ENCODE measurements at places on chromosomes 2 and 18.

DNA sequence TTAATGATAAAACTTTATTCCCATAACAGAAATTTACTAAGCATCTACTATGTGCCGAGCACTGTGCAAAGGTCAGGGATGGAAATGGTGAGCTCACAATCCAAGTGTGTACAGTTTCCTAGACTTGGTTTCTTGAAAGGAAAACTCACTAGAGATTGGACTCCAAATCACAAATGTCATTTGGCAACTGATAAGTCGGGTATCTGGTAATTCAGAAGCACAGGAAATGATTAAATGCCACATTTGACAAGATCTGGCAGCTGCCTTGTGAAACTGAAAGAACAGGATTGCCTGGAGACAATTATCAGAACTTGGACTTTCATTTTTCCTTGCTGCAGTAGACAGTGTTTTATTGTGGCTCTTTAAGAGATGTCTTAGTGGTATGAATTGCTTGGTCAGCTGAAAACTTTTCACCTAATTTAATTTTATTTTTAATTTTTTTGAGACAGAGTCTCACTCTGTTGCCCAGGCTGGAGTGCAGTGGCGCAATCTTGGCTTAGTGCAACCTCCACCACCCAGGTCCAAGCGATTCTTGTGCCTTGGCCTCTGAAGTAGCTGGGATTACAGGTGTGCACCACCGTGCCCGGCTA, 19.2 kb downstream of the ITGA6 start:
- DNase-seq, result peak; percentile 61

DNA sequence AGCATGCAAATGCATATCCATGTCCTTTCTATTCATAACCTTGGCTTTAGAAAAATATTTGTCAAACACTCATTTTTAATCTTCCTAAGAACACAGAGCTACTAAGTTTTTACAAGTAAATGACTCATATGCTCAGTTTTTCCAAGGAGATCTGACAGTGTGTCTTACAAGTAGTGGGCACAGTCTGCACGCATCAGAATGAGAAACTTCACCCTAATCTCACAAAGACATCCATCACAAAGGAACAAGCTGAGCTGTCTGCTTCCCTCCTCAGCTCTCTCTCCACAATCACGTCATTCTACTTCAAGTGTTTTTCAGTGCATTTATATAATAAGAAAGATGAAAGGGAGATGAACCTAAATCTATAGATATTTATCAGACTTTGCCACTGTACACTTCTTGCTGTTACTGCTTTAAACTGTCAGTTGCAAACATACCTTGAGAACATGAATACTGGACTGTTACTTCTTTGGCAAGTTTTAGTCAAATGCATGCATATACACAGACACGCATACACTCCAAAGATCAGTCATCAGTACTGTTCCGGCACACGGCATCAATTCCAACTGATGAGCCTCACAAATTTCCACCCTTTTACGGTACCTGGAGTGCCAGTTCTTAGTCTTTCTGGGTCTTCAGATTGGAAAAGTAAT, 75.7 kb downstream of the RBMS1 start:
- no peak for DNase-seq

GRCh38 chr2:140604096-140604495, 1526.7 kb downstream of the LRP1B start:
- DNase-seq, result peak; percentile 35

GRCh38 chr2:223943561-223944008, 1.6 kb downstream of the WDFY1 start:
- no peak for DNase-seq

DNA sequence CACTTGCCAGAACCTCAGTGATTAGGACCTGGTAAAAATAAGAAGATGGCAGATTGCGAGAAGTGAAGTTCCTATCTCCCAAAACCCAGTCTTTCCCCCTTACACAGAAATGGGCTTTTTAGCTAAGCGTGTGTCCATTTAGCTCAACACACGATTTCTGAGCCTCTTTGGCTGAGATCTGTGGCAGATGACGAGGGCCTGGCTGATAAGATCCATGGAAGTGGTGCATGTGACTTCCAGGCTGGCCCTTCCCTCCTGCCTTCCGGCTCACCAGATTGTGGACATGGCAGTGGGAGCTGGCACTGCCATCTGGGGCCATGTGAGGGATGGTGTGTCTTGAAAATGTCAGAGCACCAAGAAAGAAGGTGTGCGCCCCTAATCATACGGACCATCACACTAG, 41.0 kb upstream of the ZFP36L2 start:
- no peak for DNase-seq

- DNase-seq, result no peak
These were observed 2186.8 kb upstream of the CELF4 start for GRCh38 chr18:39752351-39752750.

- no peak for DNase-seq
These were observed 112.3 kb upstream of the AQP4 start for GRCh38 chr18:26977781-26978180.

- DNase-seq, result peak; percentile 87
These were observed 67.9 kb downstream of the RHOB start for GRCh38 chr2:20514596-20515269.

- no peak for DNase-seq
These were observed 66.3 kb downstream of the EIF5B start for GRCh38 chr2:99403524-99403923.

- peak; percentile 70 for DNase-seq
These were observed 365.3 kb downstream of the NBAS start for GRCh38 chr2:15195813-15196212.

DNA sequence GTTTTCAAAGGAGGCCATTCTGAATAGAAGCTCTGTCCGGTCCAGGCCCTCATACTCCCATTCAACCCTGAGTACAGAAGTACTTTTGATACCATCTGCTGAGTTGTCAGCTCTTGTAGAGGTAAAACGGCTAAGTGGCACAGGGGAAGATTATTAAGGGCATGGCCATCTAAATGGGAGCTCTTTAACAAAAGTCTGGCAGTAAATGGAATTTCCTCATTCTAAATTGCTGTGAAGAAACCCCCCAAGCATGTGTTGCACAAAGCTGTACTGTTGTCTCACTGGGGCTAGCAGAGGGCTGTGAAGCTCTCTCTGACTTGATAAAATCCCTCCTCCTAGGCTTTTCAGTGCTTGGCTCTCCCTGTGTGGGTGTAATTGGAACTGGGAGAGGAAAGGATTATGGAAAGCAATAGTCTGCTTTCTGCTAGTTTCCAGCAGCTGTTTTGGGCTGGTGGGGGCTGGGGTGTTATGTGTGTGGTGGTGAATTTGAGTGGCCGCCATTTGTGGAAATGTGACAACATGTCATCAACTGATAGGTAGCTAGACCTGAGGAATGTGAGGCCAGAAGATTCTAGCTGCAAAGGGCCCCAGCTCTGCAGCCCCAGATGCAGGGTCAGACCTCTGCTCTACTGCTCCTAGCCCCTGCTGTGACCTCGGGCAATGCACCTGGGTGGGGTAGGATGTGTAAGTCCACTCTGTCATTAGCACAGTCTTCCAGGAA, 65.1 kb downstream of the MAP4K4 start:
- DNase-seq, result no peak

- no peak for DNase-seq
These were observed 160.8 kb upstream of the CAVIN2 start for GRCh38 chr2:192007581-192008228.

GRCh38 chr2:16346671-16347070, 319.0 kb downstream of the CYRIA start:
- no peak for DNase-seq

DNA sequence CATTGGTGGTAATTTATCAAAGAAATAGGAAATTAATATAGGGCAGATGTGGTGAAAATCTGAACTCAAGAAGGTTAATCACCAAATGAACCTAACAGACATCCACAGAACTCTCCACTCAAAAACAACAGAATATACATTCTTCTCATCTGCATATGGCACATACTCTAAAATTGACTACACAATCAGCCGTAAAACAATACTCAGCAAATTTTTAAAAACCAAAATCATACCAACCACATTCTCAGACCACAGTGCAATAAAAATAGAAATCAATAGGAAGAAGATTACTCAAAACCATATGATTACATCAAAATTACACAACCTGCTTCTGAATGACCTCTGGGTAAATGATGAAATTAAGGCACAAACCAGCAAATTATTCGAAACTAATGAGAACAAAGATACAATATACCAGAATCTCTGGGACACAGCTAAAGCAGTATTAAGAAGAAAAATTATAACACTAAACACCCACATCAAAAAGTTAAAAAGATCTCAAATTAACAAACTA, 31.0 kb downstream of the RBM43 start:
- no peak for DNase-seq

- no peak for DNase-seq
These were observed 172.4 kb downstream of the FBXO15 start for GRCh38 chr18:73975266-73975665.

GRCh38 chr18:55783921-55784320, 195.9 kb upstream of the TCF4 start:
- DNase-seq, result no peak

- DNase-seq, result no peak
These were observed 54.2 kb downstream of the DLGAP1 start for GRCh38 chr18:4400911-4401310.

DNA sequence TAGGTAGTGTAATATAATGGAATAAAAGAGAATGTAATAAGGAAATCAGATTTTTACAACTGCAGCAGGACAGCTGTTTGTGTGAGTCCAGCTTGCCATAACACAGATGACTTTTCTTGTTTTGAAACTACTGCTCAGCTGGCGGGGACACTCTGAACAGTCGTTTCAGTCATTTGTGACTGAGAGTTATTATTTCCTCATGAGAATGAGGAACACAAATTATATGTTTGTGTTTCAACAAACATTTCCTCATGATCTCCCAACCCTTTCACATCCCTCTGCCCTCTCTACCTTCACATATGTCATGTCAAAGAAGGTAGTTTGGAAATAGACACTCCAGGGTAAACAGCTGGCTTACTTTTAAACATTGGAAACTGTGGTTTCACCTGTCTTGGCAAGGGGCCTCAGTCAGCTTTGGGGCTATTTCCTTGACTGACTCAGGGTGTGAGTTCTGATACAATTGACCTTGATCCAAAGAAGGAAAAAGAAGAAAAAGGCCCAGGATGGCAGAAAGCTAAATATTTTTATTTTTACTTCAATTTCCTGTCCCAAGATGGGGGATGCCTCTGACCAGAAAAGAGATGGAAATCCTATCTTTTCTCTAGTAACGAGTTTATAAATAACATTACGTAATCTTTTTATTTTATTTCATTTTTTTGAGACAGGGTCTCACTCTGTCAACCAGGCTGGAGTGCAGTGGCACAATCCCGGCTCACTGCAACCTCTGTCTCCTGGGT, 593 bp downstream of the SP140L start:
- DNase-seq, result no peak

DNA sequence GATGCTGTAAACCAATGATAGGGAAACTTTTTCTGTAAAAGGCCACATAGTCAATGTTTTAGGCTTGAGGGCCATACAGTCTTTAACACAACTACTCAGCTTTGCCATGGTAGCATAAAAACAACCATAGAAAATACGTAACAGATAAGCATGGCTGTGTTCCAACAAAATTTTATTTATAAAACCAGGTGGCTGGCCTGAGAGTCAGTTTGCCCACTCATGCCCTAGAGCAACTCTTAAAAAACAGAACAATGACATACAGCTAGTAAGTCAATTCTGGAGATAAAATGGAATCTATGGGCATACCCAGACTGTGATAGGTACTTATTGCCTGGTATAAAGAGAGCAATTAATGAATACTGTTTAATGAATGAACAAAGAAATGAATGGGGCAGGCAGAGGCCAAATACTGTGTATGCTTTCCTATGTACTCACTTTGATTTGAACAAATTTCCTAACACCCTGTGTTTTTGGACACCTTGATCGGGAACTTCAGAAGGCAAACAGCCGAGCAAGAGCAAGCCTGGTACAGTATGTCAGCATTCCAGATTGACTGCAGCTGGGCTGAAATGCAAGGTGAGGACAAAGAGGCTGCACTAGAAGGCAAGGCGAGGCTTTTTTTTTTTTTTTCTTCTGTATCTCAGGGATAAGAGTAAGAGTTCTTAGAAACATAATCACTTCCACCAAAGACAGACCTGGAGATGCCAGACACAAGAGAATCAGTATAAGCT, 315.3 kb downstream of the CLIP4 start:
- no peak for DNase-seq

GRCh38 chr2:144083211-144083610, 436.7 kb downstream of the ZEB2 start:
- peak; percentile 87 for DNase-seq

GRCh38 chr2:8115966-8116365, 565.9 kb upstream of the ID2 start:
- DNase-seq, result no peak

DNA sequence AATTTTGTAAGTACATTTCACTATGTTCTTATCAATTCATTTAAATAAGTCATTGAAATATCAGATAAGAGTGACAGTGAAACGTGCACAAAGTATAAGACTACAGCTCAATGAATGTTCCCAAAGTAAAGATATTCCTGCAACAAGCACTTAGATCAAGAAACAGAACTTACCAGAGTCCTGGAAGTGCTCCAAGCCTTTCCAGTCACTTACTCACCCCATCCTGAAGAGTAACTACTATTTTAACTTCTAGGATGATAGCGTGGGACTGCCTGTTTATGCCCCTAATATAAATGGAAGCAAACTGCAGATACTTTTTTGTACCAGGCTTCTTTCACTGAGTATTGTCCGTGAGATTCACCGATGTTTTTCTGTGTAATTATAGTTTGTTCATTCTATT, 768.9 kb downstream of the SLC4A3 start:
- DNase-seq, result peak; percentile 18

GRCh38 chr2:69547984-69548715, 95.4 kb downstream of the AAK1 start:
- no peak for DNase-seq

GRCh38 chr18:31371989-31372388, 4.6 kb upstream of the DSG4 start:
- DNase-seq, result no peak

GRCh38 chr2:169344736-169345485, 17.4 kb downstream of the LRP2 start:
- DNase-seq, result no peak

DNA sequence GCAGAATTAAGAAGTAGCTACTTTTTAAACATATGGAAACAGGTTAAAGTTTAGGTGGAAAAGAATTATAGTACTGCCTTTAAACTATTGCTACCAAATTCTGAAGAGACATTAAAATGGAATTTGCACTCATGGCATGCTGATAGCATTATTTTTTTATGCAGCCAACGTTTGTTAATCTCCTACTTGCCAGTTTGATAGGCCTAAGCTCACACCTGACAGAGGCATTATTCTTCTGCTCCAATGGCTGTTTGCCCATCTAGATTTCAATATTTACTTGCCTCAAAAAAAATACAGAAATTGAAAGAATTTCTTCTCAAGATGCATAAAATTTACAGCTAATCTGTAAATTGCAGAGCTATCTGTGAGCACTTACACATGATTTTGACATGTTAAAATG, 849.6 kb downstream of the CNTNAP5 start:
- DNase-seq, result no peak

GRCh38 chr18:79275461-79275860, 120.3 kb upstream of the NFATC1 start:
- DNase-seq, result no peak

DNA sequence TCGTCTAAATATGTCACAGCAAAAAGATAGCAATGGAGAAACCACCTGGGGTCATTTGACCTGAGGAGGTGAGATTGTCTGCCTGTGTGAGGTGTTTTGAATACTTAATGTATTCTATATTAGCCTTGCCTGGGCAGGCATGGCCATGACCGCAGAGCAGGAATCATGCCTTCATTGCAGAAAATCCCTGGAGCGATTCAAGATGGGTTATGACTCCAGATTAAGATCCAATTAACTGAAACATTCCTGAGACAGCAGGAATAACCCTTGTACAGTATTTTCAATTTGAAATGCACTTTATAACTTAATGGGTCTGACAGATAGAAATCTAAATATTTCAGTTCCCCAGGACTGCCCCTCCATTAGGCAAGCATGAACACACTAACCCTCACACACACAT, 227.3 kb upstream of the RAB6C start:
- peak; percentile 35 for DNase-seq

- no peak for DNase-seq
These were observed 7.2 kb downstream of the LIMS1 start for GRCh38 chr2:108541451-108541850.
